ENCODE measurements at places on chromosomes 5 and 9.

- DNase-seq = peak; percentile 63
Observed at GRCh38 chr9:136538599-136539426, 7.0 kb downstream of the NOTCH1 start.

DNA sequence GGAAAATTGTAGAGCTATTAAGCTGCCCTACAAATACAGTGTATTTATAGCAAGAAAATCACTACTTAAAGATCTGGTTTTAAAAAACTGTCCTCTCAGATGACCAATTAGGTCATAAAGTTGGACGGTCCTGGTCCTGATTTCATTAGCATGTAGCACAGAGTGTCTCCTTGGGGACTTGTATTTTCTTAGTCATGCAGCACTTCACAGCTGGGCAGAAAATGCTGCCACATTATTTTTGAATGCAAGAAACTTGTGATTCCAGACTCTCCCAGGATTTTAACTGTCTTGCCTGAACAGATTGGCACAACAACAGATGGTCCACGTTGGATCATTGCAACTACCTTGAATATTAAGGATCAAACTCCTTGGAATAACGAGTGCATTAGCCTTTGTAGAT lies 348.1 kb upstream of the SGCD start:
- no peak for DNase-seq

- no peak for DNase-seq
Observed at GRCh38 chr9:113715086-113715485, 161.0 kb upstream of the ZNF618 start.

DNA sequence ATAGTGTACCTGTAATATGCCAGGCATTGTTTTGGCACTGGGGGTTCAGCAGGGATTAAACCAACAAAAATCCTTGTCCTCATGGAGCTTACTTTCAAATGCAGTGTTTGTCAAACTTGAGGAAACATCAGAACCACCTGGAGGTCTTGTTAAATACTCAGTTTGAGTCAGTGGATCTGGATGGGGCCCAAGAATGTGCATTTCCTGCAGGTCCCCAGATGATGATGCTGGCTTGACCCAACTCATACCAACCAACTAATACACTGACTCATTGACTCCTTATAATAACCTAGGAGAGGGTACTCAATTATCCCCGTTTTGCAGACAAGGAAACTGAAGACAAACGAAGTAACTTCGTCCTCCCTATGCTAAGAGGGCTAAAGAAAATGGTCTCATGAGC lies 11.3 kb downstream of the WWC1 start:
- DNase-seq = no peak

GRCh38 chr5:167254132-167254531 lies 1037.3 kb upstream of the WWC1 start:
- DNase-seq = no peak

DNA sequence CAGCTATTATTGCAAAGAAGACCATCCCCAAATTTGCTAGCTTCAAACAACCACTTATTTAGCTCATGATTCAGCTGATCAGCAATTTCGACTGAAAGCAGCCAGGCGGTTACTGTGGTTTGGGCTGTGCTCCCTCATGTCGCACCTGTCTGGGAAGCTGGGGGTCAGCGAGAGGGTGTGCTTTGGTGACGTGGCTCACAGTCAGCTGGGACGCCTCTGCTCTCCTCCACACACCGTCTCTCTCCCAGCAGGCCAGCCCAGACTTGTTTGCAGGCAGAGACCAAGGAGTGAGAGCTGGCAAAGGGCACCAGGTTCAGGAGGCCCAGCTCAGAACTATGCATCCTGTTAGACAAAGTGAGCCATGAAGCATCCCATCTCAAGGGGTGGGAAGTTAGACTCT lies 140.9 kb downstream of the SYK start:
- DNase-seq = no peak

DNA sequence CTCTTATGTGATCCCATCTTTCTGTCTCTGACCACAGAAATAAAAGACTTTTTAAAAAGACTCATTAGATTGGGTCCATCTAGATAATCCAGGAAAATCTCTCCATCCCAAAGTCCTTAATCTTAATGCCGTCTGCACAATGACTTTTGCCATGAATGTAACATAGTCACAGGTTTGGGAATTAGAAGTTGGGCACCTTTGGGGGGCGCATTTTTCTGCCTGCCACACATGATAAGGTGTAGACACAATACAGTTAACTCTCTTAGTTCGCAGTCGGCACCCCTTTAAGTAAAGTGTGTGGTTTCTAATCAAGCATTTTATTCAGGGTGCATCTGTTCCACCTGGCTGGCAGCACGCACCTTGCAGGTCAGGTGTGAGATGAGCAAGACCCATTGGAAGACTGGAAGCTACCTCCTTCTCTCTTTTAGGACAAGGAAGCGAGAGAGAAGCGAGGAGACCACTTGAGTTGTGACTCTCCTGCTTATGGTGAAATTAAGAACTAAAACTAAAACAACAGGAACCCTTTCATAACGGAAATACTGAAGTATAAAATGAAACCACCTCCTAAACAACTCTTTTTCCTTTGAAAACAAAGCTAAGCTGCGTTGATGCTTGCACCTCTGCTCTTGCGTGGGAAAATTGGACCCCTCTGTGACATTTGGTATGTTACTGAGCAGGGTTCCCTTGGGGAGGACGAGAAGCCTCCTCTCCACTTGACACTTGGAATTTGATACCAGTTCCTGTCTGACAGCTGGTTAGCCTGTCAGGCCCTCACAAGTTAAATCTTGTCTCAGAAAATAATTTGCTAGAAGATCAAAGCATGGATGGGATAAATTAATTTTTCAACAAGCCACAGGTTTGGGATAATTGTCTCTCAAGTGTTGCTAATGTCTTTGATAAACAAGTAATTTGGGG lies 304.6 kb upstream of the DMRT1 start:
- DNase-seq = no peak

- DNase-seq = no peak
Observed at GRCh38 chr5:43649256-43649655, 46.3 kb downstream of the NNT start.

GRCh38 chr5:65874241-65874640 lies 52.1 kb upstream of the ERBIN start:
- DNase-seq = no peak

GRCh38 chr5:16384222-16384621 lies 81.4 kb downstream of the ZNF622 start:
- DNase-seq = no peak

DNA sequence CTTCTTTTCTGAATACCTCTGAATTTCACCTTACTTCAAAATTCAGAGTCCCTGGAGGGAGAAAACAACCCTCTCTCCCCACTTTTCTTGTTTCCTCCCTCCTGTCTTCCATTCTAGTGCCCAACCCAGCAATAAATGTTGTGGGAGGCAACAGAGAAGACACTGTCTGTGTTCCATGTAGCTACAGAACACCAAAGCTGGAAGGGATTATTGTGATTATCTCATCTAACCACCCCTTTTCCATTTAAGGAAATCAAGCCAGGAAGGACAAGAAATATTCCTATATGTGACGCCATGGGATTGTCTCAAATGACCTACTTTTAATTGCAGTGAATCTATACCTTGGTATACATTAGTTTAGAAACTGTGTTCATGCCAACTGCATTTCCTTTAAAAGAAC lies 476.6 kb upstream of the TNC start:
- no peak for DNase-seq

DNA sequence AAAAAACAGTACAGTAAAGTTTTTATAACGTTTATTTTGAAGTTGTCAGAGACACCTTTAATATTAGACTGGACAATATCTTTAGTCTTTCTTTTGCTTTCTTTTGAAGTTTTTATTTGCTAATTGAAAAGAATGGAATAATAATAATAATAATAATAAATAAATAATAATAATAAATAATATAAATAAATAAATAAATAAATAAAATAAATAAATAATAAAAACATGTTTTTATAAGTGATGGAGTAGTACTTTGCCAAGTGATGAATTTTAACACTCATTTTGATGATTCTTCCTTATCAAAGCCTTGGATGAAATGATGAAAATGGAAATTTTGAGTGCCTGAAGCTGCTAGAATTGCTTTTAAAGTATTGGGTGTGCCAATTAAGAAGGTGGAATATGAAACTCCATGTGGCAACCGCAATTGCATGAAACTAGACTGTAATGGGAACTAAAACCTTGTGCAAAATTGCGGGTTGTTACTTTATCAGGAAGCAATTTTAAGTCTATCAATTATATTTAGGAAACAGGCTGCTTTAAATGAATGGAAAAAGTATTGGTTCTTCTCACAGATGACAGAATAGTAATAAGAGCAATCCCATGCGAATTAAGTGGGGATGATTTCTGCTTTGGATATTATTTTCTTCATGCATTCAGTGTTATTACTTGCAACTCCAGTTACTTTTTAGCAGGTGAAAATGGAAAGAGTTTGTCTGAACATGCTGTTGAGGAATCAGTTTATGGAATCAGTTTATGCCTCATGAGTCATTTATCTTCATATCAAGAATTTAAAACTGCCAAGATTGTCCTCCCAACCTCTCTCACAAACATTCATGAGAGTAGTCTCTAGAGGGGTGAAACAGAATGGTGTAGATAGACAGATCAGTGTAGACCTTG lies 4.6 kb downstream of the ANXA1 start:
- no peak for DNase-seq

GRCh38 chr5:6590581-6590980 lies 42.3 kb downstream of the NSUN2 start:
- DNase-seq = no peak

- DNase-seq = no peak
Observed at GRCh38 chr5:127909821-127910220, 173.7 kb upstream of the SLC12A2 start.

GRCh38 chr5:139755892-139756671 lies 39.5 kb upstream of the PSD2 start:
- peak; percentile 22 for DNase-seq

DNA sequence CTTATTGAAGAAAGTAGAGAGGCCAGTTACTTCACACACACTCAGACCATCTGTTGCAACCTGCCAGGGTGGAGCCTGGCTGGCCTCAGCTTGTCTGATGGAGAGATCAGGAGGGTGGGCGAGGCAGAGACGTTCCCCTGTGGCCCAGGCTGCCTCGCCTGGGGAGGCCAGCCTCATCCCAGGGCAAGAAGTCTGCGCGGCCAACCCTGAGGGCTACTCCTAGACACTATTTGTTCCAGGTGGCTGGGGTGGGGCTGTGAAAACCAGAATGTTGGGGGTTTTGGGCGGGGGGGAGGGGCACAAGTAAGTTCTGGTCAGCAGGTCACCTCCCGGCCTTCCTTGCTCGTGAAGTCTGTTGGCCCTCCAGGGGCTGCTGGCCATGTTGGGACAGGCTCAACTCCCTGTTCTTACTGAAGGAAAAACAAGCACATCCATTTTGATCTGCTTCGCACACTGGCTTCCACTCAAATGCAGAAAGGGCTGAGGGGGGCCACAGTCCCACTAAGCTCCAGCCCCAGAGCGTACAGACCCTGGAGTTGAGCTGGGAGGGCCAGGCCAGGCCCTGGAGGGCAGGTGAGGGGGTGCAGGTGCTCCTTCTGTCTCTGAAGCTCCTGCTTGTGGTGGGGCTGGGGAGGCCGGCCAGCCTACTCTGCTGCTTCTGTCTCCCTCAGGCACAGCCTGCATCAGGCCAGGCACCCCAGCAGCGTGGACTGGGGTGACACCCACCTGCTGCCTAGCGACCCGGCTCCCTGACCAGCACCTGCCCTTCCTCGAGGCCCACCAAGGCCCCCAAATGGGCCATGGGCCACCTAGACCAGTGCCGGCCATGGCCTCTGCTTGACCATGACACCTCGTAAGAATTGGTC lies 46.6 kb downstream of the SECISBP2 start:
- no peak for DNase-seq

GRCh38 chr9:87120610-87121009 lies 173.3 kb upstream of the GAS1 start:
- DNase-seq = no peak

DNA sequence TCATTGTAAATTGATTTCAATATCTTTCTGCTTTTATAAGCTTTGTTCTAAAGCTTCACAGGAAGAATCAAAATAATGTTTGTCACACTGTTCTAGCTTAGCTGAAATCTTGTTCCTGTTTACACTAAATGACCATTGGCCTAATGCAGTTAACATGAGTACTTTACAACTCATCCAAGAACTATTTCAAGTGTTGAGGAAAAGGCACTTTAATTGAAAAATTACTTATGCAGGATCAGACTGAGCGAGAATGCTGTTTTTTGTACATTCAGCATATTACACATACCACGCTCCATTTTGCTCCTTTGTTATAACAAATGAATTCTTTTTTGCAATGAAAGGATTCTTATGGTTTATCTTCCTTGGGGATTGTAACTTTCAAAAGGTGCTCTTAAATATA lies 22.4 kb upstream of the SMIM15 start:
- DNase-seq = no peak

DNA sequence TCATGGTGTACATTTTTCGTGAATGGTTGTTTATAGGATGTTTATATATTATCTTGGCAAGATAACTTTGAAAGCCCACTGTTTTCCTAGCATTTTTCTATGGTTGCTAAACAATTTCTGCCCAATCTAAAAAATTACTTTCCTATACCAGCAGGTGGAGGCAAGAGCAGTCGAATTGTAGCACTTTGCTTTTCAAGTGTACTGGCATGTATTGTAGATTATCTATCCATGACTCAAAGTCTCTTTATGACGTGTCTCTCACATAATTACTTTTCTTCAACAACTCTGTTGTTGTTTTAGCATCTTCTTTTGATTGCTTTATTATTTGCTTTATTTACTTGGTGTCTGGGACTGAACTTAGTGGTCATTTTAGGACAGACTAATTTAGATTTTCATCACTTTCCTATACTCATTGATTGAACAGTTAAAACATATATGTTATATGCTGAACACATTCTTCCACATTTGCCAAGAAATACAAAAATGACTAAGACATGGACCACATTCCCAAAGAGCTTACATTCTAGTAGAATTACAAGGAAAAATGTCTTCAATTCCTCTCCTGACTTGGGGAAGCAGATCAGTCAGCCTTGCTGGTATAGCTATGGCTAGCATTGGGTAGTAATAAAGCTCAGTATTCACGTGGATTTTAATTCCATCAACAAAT lies 20.7 kb downstream of the NLN start:
- DNase-seq = no peak

DNA sequence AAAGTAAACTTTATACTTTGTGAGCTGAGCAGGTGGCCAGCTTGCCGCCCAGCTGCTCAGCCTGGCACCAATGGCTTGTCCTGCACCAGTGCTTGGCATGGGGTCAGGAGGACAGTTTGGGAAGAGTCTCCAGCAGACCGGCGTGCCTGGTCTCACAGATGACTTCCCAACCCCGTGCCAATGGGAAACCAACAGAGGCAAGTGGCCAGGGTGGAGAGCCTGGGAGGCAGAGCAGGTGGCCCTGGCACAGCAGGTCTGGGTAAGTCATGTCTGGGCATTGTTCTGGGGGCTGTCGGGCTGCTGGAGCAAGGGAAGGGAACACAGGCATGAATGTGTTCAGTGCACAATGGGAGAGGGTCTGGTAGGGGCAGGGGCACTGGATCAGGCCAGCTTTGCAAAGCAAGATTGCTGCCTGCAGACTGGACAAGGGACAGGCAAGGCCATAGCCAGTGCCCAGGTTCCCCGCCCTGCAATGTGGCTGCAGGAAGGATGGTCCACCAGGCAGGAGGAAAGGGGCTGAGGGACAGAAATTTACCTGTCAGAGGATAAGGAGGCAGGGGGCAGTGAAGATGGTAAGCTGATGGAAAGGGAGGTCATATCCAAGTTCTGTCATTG lies 76.2 kb upstream of the ALDH1B1 start:
- DNase-seq = no peak

All from CD4-positive, alpha-beta T cell treated with Interleukin-1 beta for 1 hour (primary cell).